ENCODE measurements at places on chromosomes 2 and 18.
A peak's percentile ranks its signal among the peaks of the same experiment; 100 is the strongest.

GRCh38 chr2:54613794-54614257, 109.6 kb upstream of the EML6 start:
- no peak for DNase-seq

DNA sequence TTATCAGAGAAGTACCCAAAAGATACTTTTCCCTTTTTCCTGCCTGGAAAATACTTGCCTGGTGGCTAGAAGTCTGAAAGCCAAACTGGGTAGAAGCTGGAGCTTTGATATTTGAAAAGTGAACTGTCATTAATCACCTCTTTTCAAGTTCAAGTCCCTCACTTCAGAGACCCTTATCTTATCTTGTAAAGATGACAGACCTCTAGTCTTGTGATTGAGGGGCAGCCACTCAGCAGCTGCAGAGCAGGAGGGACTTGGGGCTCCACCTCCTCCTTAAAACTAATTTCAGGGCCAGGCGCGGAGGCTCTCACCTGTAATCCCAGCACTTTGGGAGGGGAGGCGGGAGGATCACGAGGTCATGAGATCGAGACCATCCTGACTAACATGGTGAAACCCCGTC, 64.2 kb upstream of the CDCA7 start:
- DNase-seq: no peak

GRCh38 chr18:10685484-10685883, 159.7 kb downstream of the NAPG start:
- DNase-seq: no peak

- DNase-seq: no peak
These were observed 107.4 kb upstream of the ID2 start for GRCh38 chr2:8574196-8575037.

DNA sequence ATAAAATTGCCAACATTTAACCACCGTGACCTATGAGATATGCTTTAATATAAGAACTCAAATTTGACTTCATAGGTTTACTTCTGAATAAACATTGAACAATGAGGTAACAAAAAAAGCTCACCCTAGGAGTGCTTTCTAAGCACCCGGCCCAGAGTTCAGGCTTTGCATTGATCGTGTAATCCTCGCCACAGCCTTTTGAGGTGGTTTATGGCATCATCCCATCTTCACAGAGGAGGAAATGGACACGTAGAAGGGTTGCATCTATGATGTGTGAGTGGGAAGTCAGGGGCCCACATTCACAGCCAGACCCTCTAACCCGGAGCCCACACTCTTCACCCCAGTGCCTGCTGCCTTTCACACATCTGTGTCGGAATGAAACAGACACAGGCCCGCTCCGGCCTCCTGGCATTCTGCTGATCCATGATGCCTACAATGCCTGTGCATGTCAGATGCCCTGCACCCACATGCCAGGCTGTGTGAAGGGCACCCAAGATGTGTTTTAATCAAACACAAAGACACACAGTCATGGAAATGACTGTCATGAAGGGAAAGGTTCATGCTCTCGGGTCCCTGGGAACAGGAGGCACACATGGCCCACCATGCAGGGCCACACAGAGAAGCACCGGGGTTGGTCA, 48.6 kb upstream of the RPL31 start:
- DNase-seq: no peak

DNA sequence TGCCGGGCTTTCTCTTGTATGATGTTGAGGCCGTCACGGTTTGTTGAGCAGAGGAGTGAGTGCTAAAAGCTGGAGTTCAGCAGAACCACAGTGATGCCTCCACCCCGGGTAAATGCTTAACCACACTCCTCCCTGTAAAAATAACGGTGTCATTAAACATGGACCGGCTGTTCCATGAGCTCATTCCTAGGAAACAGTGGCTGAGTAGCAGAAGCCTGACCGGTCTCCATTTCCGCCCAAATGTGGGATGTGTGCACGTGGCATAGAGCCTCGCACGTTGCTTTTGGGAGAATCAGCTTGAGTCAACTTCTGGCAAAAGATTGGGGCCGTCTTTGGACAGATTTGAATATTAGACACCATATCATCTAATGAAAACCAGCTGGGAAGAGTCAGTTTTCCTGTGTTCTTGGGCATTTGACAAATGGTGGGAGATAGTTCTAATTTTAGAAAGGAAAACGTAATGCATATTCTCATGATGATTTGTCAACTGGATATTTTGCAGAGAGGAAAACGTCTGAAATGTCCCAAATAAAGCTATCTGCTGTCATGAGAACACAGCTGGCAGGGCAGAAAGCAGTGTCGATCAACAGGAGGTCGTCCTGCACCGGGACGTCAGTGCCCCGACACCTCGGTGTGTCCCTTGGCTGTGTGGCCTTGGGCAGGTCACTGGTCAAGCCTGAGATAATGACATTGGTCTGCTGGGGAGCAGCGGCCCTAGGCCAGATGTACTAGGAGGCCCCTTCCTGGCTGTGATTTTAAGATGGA, 42.4 kb downstream of the LRRFIP1 start:
- no peak for DNase-seq

DNA sequence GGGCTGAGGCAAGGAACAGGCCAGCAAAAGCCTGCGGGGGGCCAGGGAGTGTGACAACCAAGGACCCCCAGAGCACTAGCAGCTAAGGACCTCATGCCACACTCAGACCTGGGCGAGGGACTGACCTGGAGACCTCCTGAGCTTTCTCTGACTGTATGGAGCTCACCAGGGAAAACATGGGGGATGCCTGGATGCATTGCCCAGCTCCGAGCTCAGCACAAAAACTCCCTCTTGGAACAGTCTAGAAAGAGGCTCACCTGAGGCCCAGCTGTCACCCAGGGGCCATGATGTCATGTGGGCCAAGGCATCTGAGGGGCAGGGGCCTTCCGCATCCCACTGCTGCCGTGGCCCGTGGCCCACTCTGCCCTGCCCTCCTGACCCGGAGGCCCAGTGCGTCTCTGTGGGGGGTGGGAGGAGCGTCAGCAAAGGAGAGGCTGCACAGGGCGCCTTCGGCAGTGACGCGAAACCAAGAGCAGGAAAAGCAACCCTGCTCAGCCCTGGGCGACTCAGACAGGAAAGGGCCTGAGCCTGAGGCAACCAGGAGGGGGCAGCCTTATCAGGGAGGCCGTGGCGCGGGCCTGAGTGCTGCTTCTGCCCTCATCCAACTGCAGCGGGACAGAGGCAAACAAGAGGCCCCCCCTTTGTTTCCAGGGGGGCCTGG, 57.3 kb upstream of the ALPP start:
- peak; percentile 40 for DNase-seq

- no peak for DNase-seq
These were observed 147.6 kb downstream of the CLIP4 start for GRCh38 chr2:29262681-29263260.

GRCh38 chr18:5106730-5107129, 90.3 kb downstream of the AKAIN1 start:
- DNase-seq: no peak

DNA sequence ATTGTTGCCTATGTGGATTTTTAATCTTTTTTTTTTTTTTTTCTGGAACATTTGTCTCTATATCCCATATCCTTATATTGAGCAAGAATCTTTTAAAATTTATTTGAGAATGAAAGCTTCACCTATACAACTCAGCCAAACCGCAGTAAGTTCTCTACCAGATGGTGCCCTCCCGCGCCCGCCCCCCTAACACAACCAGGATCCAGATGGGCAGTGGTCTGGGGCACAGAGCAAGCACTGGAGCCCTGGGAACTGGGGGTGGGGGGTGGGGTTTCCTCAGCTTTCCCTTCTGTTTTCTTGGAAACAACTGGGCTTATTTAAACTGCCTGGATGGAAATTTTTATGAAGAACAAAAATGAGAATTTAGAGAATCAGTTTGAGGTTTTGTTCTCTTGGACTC, 74.6 kb downstream of the ACAA2 start:
- DNase-seq: no peak

- DNase-seq: no peak
These were observed 690.0 kb upstream of the PIK3C3 start for GRCh38 chr18:41265047-41265446.

GRCh38 chr2:238009563-238009962, 42.7 kb downstream of the UBE2F start:
- DNase-seq: no peak

DNA sequence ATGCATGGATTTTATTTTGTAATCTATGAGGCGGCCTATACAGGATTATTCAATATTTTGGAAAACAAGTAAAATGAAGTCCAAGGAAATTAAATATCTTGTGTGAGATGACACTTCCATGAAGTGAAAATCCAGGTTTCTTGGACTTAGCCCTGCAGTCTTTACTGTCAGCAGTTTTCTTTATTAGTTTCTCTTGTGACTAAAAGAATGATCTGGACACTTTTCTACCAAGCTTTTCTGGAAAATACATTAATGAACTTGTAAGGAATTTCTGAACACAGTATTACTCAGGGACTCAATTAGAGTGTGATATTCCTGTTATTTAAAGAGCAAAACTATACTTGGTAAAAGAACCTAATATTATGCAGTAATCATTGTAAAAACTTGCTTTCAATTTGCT, 610.4 kb upstream of the SLC8A1 start:
- DNase-seq: no peak

DNA sequence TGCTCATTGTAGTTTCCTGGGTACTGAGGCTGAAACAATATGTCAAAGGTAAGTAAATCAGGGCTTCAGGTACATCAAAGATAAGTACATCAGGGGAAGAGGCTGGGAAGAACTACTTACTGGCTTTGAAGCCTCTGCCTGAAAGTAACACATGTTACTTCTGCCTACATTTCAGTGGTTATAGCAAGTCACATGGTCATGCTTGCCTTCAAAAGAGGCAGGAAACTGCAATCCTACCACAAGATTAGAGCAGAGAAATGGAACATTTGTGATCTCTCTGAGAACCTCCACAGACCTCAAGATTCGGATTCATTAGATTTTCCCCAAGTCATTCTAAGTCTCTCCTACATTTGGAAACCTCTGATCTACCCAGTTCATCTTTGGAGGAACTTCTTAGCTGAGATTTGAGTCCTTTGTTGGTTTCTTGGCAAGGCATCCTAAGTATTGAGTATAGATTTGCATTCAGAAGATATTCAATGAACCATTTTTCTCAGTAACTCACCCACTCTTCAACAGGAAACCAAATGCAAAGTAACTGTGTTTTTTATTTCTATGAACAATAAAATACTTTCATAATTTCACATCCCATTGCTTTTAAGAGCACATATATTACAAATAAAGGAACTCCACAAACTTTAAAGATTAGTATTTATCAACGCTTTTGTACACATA, 48.5 kb upstream of the CCDC195 start:
- no peak for DNase-seq

- DNase-seq: no peak
These were observed 429.1 kb downstream of the RNF144A start for GRCh38 chr2:7346336-7346735.

DNA sequence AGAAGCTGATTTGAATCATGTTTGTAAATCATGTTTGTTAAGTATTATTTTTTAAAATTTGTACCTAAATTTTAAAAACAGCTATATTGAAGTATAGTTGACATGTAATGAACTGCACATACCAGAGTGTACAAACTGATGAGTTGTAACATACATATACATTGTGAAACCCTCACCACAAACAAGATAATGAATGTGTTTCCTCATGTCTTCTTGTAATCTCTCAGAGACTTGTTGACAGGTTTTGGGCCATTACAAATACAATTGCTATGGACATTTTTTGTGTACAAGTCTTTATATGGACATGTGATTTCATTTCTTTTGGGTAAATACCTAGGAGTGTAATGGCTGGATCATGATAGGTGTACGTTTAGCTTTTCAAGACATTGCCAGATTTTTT, 21.5 kb downstream of the WDR43 start:
- DNase-seq: no peak

DNA sequence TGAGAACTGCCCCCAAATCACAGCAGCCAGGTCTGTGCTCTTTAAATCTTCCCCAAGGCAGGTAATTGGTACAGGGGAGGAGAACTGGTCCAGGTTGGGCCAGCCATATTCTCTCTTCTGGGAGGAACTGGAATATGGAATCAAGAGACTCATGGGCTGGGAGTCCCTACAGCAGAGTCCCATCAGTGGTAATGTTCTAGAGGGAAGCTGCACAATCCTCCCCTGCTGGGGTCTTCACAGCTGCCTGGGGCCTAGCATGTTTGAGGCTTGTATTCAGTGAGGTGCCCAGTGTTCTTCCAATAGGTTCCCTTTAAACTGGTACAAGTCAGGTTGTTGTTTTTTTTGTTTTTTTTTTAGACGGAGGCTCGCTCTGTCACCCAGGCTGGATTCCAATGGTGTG, 21.1 kb upstream of the EGR4 start:
- DNase-seq: no peak

DNA sequence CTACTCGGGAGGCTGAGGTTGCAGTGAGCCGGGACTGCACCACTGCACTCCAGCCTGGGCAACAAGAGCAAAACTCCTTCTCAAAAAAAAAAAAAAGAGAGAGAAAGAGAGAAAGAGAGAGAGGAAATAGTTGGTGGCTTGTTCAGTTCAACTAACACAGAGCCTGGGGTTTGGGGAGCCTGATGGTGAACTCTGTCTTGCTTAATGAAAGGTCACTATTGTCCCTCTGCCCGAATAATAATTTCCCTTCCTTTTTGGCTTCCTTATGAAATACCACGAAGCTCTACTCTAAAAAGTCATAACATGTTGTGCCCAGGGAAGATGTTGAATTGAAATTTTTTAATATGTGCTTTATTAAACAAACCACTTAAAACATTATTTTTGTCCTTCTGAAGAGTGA, 17.3 kb downstream of the BCL2 start:
- DNase-seq: no peak

- DNase-seq: no peak
These were observed 182.2 kb upstream of the STON1 start for GRCh38 chr2:48347712-48348111.
